Stimulated activated CD4-positive, alpha-beta T cell treated with anti-CD3 and anti-CD28 coated beads, Interleukin-15, amount 100 ng/mL, for 48 hours (primary cell): ENCODE measurements at places on chromosomes 5 and 9.
A peak's percentile ranks its signal among the peaks of the same experiment; 100 is the strongest.

GRCh38 chr5:117220730-117221129, 646.1 kb upstream of the SEMA6A start:
- DNase-seq, result no peak

- DNase-seq, result no peak
These were observed 110.7 kb downstream of the NR6A1 start for GRCh38 chr9:124660341-124660801.

GRCh38 chr9:134489621-134490408, 151.8 kb upstream of the COL5A1 start:
- no peak for DNase-seq

- DNase-seq, result no peak
These were observed 25.4 kb downstream of the BOD1 start for GRCh38 chr5:173591056-173591514.

- no peak for DNase-seq
These were observed 53.3 kb downstream of the IL33 start for GRCh38 chr9:6268826-6269397.

- DNase-seq, result no peak
These were observed 3.3 kb downstream of the RNF20 start for GRCh38 chr9:101536938-101537337.

- no peak for DNase-seq
These were observed 105.8 kb downstream of the EFNA5 start for GRCh38 chr5:107564931-107565372.

GRCh38 chr5:94526706-94527105, 91.7 kb downstream of the KIAA0825 start:
- DNase-seq, result no peak

DNA sequence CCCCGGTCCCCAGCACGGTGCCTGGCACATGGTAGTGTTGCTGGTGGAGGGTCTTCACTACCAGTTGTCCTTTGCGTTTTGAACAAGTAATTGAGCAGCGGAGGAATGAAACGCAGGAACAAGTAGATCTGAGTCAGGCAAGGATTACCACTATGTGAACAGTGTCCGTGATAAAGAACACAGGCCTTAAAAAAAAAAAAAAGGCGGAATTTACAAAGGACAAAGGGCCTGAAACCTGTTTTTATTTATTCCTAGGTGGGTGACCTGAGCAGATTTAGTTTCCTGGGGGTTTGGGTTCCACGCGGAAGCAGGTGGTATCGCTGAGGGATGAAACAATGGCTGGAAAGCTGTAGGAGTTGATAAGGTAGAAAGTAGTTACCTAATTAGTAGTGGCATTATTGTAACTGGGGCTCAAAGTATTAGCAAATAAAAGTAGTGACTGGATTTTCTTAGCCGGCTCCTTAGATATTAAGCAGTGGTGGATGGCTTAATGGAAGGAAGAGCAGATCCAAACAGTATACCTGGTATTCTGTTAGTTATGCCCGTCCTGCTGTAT, 1.1 kb downstream of the RUSC2 start:
- DNase-seq, result no peak

- DNase-seq, result no peak
These were observed 1.7 kb upstream of the ALDH1B1 start for GRCh38 chr9:38390851-38391250.

DNA sequence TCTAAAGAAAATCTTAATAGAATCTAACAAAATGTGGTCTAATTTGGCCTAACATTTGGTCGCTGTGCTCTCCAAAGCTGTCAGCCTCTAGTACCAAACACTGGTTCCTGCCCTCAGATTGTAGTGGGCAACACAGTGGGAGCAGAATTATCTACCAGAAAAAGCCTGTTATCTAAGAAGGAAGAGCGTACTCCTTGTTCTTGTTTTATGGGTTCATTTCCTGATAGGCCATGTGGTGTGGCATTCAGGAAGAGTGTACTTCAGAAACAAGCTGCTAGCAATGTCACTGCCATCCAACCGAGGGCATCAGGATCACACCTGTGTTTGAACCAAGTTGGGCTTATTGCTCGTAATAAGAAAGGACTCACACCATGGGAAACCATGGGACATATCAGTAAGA, 487.9 kb upstream of the DAP start:
- DNase-seq, result no peak

GRCh38 chr9:75108571-75108970, 20.3 kb downstream of the OSTF1 start:
- DNase-seq, result no peak

DNA sequence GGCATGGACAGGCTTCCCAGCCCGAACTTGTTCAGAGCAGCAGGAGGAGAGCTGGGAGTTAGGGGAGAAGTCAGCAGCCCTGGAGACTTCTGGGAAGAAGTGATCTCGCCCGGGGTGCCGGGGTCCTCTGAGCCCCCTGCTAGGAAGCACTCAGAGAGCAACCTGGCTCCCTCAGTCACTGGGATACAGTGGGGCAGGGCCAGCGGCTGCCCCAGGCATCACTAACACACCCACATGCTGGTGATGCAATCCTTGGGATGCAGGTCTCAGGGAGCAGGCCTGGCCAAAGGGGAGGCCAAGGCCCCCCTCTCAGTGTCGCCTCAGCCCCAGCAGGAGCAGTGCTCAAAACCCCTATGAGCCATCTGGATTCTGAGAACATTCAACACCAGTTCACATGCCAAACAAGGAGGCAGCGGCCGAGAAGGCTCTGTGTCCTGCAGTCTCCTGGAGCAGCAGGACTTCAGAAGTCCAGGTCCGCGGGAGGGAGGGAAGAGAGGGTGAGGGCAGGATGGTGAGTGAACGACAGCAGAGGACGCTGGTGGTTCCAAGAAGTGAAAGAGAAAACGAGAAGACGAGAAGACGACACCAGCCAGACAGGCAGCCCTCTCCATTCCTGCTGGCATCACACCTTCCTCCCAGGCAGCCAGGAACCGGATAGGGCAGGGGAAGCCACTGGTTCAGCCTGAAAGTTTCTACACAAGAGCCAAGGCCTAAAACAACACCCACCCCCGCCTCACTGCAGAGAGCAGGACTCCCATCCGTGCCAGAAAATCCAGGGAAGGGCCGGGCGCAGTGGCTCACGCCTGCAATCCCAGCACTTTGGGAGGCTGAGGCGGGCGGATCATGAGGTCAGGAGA, 2.3 kb downstream of the PNPLA7 start:
- no peak for DNase-seq

GRCh38 chr9:133275105-133276000, at the start of gene ABO:
ABO (minus strand) TSS chr9:133275201.
- DNase-seq, result no peak

- DNase-seq, result no peak
These were observed 232.0 kb upstream of the ANKRD55 start for GRCh38 chr5:56464935-56465768.

DNA sequence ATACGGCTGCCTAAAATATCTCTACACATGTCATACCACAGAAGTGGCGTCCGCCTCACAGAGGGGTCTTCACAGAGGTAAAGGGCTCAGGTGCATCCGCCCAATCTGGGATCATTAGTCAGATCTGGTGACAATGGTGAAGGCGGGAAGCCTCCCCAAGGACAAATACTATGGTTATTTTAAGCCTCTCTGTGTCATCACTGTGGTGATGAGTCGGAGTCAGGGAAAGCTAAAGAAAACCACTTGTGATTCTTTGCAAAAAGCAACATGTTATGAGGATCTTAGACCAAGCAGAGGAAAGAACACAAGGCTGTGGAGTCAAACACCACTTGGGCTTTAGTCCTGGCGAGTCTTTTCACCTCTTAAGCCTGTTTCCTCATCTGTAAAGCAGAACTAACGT, 190.4 kb downstream of the DRD1 start:
- DNase-seq, result no peak

- DNase-seq, result no peak
These were observed 123.9 kb downstream of the GHR start for GRCh38 chr5:42547141-42547540.

DNA sequence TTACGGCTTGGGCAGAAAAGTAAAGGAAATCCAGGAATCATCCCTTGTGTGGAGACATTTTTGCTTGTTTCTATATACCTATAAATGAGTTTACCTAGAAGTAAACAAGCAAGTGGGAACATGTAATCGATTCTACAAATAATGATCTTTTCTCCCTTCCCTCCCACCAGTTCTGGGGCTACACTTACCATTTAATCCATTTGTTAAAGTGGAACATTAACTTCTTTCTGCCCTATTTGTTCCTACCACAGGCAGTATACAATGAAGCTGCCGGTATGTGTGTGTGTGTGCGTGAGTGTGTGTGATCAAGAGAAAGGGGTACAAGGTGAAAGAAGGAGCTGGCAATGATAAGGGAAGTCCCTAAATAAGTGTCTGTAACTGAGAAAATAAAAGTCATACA, 26.4 kb upstream of the ELL2 start:
- no peak for DNase-seq

DNA sequence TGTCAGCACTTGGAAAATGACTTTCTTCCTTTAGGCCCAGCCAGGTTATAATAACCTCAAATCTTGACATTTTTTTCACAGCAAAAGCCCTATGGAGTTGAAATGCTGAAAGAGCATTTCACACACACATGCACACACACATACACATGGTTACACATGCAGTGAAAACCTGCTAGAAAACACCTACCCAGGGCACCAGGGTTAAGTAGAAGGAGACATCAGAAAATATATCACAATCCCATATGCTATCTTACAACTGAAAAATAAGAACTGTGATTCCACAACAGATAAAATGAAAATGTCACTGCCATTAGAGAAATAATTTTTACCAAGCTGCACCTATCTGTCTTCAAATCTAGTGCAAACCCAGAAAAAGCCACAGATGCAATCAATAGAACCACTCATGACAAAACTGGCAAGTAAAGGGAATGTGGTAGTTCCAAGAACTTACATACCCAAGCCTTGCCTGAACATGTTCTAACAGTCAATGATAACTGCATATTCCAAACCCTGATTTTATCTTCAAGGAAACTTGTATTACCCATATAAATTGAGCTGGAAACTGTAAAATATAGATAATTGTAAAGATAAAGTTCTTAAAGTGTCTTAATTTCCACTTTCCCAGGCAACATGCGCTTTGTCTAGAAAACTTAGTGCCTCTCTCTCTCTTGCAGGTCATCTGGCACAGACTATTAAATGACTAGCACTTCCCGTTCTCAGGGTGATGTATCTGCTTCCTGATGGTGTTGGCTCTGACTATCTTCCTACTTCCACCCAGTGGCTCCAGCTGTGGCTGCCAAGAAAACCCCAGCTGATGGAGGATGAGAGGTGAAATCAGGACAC, 250.2 kb upstream of the PTGER4 start:
- no peak for DNase-seq

DNA sequence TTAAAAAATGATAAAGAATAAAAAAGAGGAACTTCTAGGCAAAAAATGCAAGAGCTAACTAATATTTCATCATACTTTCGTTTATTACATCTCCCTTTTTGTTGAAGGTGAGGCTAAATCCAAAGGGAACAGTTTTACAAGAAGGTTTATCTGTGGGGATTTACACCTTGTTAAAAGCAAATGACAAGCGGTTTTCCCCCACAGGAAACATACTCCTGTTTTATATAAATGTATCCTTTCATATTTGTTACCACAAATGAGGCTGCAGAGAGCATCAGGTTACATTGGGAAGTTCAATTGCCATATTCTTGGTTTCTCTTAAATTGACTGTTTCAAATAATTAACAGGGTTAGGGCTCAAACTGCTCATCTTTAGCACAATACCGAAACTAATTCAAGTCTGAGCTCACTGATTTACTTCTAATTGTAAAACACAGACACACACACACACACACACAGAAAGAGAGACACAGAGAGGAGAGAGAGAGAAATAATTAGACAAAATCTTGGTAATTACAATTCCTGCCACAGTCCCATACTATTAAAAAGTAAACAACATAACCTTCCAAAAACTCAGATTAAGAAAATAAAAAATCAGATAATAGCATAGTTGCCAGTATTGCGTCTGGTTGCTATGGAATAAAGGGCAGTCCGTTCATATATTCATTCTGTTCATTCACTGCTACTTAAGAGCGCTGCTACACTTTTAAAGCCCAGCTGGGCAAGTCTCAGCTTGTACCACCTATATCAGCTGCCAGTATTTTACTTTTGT, 17.1 kb downstream of the RFX3 start:
- DNase-seq, result no peak

DNA sequence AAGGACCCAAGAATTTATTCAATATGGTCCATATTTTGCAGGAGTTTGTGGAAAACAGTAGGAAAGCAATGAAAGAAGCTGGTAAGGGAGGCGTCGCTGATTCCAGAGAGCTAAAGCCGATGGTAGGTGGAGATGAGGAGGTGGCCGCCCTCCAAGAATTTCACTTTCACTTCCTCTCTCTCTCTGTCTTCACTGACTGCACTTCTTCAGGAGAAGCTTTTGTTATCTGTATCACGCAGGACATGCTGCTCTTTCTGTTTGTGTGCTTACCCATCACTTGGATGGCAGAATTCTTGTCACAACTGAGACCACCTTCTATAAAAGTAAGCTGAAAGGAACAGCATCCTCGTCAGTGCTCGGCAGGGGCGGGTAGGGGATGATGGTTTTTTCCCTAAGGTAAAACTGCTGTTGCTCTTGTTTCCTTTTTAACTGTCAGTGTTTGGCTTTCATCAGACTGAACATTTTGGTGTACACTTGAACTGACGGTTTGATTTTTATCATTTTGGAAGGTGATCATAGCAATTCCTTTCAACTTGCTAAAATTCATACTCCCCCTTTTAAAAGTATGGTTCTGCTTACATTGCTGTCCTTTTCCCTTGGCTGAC, 62.4 kb upstream of the FSD1L start:
- peak; percentile 5 for DNase-seq

GRCh38 chr9:5448016-5448415, 2.3 kb upstream of the CD274 start:
- no peak for DNase-seq

GRCh38 chr5:135543485-135544304, 7.9 kb upstream of the NEUROG1 start:
- no peak for DNase-seq

GRCh38 chr5:179298181-179298993, 46.9 kb downstream of the ADAMTS2 start:
- DNase-seq, result no peak

DNA sequence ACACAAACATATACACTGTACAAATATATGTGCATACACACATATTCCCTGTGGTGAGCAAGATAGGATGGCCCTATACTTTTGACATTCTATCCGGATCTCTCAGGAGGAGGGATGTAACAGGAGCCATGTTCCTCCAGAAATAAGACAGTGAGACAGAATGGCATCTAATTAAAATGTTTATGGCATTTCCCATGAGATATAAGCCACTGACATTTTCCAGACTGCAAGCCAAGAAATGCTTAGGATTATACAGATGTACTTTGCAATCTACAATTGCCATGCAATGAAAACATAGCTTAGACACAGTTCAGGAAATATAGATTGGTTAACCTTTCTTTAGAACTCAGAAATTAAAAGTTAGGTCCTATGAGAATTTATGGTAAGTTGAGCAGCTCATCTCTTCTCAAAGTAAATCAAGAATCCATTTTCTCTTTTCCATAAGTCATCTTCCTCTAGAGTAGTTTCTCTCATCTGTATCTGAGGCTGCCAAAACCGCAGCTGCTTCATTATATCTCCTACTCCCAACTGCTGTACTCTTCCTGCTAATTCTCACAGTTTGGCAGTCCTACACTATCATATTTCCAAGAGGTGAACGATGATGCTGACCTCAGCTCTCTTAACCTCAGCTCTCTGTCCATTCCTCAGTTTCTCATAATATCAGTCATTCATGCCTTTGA, 1719.1 kb downstream of the MAT2B start:
- no peak for DNase-seq
